ENCODE measurements at places on chromosomes 11 and 22. TPM values are rescaled to one million over a fixed set of nuclear protein-coding genes. Genes with fewer than 3 reads are reported as not detected.

Gene SCGB1D2
- total RNA-seq: not detected

Gene EI24
- 104 TPM for total RNA-seq

Gene CHRDL2
- total RNA-seq: 4.8 TPM

Gene C22orf23
- 0.16 TPM for total RNA-seq

Gene CD3E
- not detected for total RNA-seq

Gene C11orf65
- 0.29 TPM for total RNA-seq

Gene SHISAL1
- total RNA-seq: 6.7 TPM

Gene C11orf87
- total RNA-seq: 0.01 TPM

Gene RBMXL2
- not detected for total RNA-seq

Gene ADAMTS8
- 0.62 TPM for total RNA-seq

Gene ASPHD2
- 1.4 TPM for total RNA-seq

Gene MYBPC3
- total RNA-seq: 0.07 TPM

Gene PYGM
- total RNA-seq: 0.54 TPM

Gene PATE2
- not detected for total RNA-seq

Gene NELL1
- total RNA-seq: not detected

Gene MS4A12
- total RNA-seq: not detected

Gene DCHS1
- total RNA-seq: 0.06 TPM

Gene GGT1
- 110 TPM for total RNA-seq

Gene SLC22A9
- total RNA-seq: not detected

Gene BTBD18
- total RNA-seq: not detected

Gene SERPING1
- total RNA-seq: 0.78 TPM

Gene KRTAP5-11
- not detected for total RNA-seq

Gene HTATIP2
- total RNA-seq: 193 TPM

Gene PRR33
- total RNA-seq: not detected
